ENCODE measurements at places on chromosomes 6 and 20.
A peak's percentile ranks its signal among the peaks of the same experiment; 100 is the strongest.

DNA sequence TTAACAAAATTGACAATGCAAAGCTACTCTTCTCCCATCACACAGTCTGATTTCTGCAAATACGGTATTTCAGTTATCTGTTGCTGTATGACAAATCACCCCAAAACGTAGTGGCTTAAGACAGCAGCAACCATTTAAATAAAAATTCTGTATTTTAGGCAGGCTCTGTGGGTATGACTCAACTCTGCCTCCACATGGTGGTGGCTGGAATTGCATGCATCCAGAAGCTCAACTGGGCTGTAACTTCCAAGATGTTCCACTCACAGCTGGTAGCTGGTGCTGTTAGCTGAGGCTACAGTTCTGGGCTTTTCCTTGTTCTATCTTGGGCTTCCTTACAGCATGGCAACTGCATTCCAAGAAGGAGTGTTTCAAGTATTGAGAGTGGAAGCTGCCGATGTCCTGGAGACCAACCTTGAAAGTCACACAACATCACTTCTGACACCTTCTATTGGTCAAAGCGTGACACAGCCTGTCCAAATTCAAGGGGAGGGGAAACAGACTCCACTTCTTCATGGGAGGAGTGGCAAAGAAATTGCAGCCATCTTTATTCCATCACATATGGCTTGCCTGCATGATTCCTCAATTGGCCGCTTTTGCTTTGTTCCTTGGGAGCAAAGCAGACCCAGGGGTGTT, 39.7 kb upstream of the TULP1 start:
- DNase-seq, result peak; percentile 36

DNA sequence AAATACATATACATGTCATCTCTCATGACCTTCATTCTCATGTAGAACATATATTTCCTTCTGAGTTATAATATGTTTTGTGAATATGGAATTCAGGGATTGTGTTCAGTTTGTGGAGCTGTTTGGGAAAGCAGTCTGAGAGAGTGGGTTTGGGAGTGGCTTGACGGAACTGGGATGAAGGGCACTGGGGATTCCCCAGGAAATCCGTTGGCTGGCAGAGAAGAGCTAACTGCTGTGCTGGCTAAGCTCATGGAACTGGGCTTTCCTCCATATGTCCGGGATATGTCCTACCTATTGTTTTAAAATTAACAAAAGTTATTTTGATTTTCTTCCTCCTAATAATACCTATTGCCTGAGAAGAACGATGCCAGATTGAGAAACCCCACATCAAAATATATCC, 359.5 kb upstream of the FLRT3 start:
- DNase-seq, result no peak

DNA sequence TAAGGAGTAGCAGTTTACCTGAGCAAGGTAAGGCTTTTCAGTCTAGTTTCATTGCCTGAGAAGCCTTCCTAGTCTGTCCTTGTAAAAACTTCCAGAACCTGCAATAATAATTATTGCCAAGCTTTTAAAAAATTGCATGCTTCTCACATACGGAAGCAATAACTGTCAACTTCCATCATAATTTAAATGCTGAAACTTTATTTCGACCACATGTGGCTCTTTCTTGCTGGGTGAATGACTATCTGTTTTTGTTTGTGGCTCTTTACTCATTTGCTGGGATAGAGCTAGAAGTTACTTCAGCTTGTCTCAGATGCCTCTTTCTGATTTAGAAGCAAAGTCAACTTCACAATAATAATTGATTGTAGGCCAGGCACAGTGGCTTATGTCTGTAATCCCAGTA, 95.9 kb upstream of the COL21A1 start:
- no peak for DNase-seq

GRCh38 chr6:56764081-56764566, 121.4 kb upstream of the DST start:
- no peak for DNase-seq

- no peak for DNase-seq
Measured at GRCh38 chr6:136149311-136149710, 100.8 kb downstream of the MTFR2 start.

DNA sequence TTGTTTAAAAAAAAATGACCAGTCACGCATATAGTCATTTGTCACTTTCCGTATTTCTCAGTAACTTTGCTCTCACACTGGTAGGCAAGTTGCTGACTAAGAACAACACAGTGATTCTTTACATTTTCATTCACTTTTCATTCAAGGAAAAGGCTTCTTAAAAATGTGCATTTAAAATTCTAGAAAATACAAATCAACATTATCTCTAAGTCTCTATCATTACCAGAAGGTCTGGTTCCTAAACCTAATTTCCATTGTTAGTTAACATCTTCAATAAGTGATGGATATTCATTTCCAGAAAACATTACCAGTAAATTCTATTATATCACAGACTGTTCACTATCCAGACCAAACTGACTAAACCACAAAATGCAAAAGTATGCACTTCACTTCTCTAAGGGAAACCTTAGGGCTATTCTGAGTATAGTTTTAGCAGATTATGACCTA, 115.3 kb downstream of the AHI1 start:
- DNase-seq, result no peak

- DNase-seq, result no peak
Measured at GRCh38 chr20:42192321-42192720, 574.1 kb upstream of the CHD6 start.

DNA sequence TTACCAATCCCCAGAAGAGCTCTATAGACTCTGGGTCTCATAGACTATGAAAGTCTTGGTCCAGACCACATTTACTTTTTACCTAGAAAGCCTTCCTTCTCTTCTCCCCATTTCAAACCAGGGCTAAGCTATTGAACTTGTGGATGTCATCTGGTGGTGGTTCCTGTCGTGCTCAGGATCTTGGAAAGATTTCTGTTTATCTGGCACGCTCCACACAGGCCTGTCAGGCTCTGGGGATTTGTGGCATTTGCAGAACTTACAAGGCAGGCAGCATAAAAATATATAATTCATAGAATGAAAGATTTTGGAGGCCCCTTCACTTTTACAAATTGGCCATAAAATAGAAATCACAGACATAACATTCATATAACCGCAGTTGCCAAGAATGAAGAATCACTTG, 188.1 kb downstream of the UST start:
- DNase-seq, result no peak

DNA sequence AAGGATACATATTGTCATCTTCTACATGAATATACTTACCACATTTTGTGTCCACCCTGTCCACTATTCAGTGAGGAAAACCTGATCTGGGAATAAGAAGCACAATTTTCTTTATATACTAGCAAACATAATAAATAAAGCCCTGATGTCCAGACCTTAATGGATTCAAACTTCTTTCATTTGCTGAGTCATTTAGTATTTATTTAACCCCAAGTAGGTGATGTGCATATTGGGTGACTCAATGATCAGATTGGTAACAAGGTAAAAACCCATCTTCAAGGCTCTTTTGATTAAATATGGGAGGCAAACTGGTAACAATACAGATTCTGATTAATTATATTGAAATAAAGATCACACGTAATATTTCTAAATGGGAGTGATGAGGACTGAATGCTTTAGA, 1159.8 kb upstream of the EYS start:
- DNase-seq, result no peak

DNA sequence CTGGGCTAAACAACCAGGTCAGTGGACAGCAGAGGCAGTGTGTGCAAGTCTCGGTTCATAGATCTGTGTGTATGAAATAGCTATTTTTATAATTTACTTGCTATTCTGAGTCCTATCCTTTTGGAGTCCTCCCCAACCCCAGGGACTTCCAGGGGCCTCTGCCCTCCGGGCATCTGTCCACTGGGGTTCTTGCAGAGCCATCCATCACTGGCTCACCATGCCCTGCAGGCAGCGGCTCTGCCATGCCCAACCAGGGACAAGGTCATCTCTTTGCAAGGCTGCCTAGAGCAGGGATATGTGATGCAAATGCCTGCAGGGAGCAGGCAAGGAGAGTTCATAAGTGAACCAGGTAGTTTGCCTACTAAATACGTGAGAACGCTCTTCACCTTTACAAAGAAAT, 10.5 kb upstream of the BEND3 start:
- DNase-seq, result no peak

DNA sequence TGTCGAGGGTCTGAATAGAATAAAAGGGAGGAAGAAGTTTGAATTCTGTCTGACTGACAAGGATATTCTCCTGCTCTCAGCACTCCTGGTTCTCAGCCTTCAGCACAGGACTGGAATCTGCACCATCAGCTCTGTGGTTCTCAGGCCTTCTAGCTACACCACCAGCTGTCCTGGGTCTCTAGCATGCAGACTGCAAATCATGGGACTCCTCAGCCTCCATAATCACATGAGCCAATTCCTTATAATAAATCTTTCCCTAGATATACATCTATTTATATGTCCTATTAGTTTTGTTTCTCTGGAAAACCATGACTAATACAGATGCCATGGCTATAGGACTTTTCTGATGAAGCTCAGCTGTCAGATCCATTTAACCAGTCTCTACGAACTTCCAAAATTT, 132.8 kb upstream of the ECI2 start:
- no peak for DNase-seq

DNA sequence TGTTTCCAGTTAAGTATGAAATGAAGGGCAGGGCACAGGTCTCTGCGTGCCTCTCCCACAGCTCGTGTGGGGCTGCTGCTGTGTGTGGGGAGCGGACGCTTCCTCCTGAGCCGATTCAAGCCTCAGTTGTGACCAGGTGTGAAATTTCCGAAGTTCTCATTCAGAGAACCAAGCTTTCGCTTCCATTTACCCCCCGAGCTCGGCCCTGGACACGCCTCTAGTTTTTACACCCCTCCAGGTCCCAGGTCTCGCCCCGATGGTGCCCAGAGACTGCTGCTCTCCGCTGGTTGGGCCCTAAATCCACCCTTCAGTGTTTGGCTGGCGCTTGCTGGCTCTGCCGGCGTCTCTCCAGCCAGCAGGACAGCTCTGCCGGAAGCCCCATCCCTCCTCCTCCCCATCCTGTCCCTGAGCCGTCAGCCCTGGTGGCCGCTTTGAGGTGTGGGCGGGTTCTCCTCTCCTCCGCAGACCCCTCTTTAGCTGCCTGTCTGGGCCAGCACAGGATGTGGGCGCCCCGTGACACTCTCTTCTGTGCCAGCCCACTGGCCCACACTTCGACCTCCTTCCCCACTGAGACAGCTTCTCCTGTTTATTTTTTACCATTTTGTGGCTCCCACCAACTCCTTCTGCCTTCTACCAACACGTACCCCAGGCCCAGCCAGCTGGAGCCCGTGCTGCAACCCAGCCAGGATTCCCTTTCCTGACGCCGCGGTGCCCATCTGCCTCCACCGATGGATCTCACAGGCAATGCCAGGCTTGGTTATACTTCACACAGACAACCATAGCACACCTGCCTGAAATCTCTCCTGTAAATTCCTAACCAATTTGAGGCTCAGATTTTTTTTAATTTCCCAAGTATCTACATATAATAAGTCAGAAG, 142.8 kb downstream of the DLL1 start:
- DNase-seq, result peak; percentile 33

DNA sequence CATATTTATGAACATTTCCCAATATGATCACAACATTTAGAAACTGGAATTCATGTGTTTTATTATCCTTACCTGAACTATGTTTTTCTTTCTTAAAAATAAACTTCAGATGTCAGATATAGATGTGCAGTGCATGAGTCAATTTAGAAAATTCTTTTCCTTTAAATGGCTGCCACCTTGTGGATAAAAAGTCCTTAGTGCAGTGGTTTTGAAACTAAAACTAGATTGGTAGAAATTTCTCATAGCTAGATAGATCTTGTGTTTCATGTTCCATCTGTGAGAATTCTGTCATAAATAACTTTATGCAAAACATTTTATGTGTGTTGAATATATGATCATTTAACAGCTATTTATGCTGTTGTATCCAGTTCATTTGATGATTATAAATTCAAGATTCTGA, 134.9 kb downstream of the KLHL32 start:
- no peak for DNase-seq

GRCh38 chr6:156727715-156728385, 49.3 kb upstream of the ARID1B start:
- no peak for DNase-seq

- DNase-seq, result no peak
Measured at GRCh38 chr6:24990944-24991809, 55.4 kb upstream of the RIPOR2 start.

DNA sequence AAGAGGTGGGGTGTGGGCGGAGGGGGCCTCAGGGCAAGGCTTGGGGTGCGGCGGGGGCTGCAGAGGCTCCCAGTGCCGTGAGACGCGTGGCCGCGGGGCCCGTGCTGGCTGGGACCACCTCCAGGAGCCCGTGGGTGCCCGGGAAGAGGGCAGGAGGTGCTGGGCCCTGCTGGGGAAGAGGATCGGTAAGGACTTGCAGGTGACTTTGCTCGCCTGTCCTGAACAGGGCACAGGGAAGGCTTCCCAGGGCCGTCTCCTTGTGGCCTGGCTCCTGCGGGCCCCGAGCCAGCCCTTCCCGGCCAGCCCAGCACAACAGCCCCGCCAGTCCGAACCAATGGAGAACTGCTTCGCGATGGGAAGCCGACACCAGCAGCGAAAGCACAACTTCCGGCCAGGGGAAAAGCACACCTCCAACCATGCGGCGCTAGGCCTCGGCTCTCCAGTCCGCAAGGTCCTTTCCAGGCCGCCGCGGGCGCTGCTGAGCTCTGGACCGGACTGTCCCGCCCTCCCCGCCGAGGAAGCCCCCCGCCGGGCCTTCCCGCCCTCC, 32.3 kb downstream of the IRF4 start:
- DNase-seq, result no peak

GRCh38 chr20:51799401-51799860, 2.9 kb downstream of the SALL4 start:
- no peak for DNase-seq

GRCh38 chr20:43781215-43781614, 54.4 kb upstream of the GTSF1L start:
- DNase-seq, result no peak

GRCh38 chr6:90463359-90463758, 123.5 kb downstream of the MAP3K7 start:
- peak; percentile 22 for DNase-seq

DNA sequence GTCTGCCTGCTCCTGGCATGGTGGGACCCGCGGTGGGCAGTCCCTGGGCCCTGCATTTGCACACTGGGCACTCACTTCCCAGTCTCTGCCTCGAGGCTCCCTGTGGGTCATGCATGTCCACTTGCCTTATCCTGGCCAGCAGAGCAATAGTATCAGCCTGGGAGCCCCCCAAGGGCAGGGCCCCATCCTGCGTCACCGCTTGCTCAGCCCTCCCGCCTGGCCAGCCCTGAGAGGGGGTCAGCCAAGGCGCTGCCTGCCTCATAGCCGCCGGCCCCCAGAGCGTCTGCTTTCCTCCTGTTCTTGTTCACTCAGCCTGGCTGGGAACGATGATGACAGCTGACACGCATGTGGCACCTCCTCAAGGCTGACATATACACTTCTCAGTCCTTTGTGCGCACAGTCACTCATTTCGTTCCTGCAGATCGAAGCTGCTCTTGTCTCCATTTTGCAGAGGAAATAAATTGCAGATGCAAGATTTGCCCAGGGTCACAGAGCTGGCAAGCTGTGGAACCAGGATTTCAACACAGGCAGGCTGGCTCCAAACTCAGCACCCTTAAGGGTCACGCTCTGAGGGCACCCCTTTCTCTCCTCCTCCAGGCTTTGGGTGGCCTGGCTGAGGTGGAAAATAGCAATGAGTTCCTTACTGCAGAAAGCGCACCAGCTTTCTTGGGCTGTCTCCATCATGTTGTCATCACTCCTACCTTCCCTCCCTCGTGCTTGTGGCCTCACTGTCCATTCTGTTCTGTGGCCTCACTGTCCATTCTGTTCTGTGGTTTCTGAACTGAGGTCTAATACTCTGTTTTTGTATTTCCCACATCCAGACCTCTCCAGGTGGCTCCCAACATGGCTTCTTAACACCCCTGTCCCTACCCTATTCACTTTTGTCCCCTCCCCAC, 17.2 kb downstream of the KCNK17 start:
- no peak for DNase-seq

All from effector memory CD4-positive, alpha-beta T cell (primary cell).